ENCODE measurements at places on chromosomes 6 and 20.

- no peak for DNase-seq
Measured at GRCh38 chr6:34897716-34898115, 8.7 kb downstream of the ANKS1A start.

DNA sequence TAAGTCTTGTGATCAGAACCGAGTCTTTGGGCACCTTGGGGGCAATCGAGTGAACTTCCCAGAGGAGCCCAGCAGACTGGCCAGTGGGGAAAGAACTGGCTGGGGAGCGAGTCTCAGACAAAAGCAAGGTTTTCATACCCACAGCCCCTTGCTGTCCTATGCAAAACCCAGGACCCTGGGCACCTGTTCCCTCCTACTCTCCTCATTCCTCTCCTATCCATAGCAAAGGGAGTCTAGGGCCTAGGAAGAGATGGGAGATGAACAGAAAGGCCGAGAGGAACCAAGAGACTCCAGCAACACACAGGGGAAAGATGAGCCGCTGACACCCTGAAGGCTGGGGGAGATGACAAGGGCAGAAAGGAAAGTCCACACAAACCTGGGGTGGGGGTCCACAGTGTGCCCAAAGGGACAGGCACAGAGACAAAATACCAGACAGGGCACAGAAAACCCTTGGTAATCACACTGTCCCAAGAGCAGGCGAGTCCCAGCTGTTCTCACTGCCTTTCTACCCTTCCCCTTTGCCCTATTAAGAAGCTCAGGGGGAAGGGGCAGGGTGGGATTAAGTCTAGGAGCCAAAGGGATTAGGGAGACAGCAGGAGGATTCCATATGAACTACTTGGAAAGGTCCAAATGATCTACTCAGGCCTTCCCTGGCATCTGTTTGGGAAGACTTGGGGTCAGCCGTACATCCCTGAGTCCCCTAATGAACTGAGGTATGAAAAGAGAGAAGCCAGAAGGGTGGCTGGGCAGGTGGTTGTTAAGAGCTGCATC lies 6.5 kb downstream of the PPP1R18 start:
- DNase-seq: no peak

- DNase-seq: no peak
Measured at GRCh38 chr20:771741-772464, 3.6 kb upstream of the SLC52A3 start.

GRCh38 chr6:128327890-128328289 lies 192.5 kb downstream of the PTPRK start:
- DNase-seq: no peak

GRCh38 chr20:48923149-48923718 lies 1.7 kb downstream of the ARFGEF2 start:
- DNase-seq: no peak

DNA sequence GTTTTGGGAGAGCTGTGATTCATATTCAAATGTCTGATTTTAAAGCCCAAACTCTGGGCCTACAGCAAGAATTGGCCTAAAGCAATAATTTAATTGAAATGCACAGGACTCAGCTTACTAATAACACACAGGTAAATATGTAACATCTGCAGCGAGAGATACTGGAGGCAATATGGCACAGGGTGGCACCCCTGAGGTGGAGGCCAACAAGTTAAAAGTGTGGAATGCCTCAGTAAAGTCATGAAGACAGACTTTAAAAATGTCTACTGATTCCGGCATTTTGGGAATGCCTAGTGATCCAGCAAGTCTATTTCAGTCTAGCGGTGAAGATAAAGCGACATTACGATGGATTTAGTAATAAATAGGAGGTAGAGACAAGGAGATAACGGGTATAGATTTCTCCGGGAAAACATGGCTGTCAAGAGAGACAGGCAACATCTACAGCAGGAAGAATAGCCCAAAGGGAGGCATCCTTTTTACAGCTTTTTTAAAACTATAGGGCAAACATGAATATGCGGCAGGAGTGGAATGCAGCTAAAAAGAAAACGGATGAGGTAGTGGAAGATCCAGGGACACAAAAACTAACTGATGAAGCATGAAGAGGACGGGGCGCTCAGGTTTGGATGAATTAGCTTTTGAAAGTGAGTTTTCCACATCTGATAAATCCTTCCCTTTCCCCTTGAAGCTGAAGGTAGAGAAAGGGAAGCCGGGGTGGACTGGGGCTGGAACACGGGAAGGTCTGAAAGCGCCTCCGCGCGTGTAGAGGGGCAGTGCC lies 1.2 kb downstream of the NANP start:
- peak; percentile 7 for DNase-seq

DNA sequence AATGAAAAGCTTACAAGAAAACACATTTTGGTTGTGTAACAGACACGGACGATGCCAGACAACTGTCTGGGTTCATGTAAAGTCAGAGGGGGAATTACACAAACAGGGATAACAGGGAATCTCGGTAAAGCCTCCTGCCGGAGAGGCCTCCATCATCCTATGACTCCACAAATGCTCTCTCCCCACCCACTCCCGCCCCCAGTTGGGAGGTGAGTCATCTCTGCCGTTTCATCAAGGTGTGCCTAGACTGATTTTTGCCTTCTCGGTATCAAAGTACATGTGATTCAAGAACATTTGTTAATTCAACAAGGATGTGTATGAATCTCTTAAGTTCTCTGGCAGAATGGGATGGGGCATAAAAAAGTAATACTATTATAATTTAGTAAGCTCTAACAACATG lies 304.9 kb upstream of the PRDM1 start:
- DNase-seq: no peak

GRCh38 chr20:12594410-12595088 lies 414.2 kb upstream of the SPTLC3 start:
- DNase-seq: peak; percentile 31

DNA sequence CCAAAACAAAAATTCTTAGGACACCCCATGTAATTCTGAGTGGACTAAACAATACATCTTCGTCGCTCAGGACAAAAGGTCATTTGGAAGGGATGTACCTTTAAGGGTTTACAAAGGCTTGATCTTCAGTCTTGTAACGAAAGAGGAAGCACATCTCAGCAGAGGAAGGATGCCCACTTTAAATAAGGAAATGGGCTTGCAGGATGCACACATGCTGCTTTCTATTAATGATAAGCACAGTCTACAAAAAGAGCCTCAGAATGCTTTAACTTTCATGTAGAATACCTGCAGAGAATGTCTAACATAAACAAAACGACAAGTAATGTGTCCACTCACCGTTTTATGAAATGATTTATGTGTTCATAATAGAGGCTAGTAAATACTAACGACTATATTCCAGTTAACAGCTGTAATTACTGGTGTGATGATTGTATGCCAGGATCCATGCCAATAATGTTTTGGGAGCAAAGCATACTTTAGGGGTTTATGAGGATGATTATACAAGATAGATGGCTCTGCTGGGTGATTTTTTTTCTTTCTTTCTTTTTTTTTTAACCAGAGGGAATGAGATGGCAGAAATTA lies 216.9 kb downstream of the GMDS start:
- no peak for DNase-seq

- no peak for DNase-seq
Measured at GRCh38 chr6:15829156-15829555, 166.3 kb upstream of the DTNBP1 start.

DNA sequence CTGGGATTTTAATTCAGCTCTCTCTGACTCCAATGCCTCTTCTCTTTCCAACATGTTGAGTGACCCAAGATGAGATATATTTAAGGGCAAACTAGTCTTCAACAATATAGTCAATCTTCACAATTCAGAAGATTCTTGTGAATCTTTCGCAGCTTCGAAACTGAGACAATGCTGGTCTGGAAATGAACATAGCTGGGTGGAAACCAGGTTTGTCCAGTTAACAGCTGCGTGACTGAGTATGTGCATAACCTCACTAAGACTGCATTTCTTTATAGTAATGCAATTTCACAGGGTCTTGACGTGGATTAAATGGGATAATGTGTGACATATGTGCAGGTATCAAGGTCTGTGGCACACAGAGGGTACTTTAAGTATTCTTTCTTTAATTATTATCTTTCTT lies 18.9 kb downstream of the PTPRT start:
- DNase-seq: no peak

DNA sequence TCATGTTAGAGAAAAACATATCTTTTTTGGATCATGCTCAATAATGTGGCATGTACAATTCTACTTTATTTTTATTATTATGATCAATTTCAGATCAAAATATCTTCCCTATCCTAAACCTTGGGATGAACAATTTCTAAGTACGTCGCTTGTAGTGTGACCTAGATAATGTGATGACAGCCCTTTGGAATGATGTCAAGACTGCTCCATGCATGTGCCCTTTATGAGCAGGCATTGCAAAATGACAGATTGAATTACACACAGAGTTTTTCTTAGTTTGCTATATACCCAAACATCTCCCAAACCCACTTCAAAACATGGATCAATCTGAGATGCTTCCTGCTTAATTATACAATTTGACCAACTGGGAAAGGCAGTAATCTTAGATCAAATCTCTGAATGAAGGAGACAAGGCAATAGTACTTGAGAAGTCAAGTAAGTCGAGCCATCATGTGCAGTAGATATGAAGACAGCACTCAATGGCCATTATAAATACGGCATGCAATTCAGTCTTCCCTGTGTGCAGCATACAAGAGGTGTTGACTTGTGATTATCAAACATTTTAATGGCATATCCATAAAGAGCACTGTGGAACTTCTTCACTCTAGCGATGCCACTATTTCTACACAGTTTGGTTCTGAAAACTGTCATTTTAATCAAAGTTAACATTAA lies 294.8 kb downstream of the RNF144B start:
- DNase-seq: no peak

DNA sequence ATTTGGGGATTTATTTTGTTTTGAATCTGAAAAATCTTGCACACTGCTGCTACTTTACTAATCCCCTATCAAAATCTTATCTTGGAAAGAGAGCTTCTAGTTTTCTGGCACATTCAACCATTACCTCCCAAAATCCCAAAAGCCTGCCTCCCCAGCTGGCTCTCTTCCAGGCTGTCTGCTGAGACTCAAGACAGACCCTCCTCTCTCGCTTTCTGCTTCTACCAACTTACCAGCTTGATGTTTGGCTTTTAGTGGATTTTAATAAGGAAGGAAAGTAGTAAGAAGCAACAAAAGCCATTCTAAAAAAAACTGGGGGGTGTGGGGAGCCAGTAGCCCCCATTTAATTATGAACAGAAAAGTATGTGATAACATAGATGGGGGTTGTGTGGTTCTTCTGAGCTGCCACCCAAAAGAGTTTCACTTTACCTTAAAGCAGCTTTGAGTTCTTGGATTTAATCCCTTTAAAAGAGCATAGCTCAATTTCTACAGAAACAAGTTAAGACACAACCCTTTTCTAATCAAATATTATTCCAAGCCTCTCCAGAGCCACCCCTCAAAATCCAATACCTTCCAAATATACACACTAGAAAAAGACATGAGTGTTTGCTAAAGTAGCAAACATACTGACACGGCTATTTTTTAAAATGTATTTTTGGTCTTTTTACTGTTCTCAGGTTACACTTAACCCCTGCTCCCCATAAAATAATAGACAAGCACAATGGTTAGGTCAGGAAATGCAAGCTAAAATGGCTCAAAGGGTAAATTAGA lies 71.7 kb downstream of the ATP9A start:
- peak; percentile 28 for DNase-seq

GRCh38 chr20:23446505-23446904 lies 6.2 kb downstream of the CST11 start:
- DNase-seq: peak; percentile 24

- DNase-seq: peak; percentile 20
Measured at GRCh38 chr6:18154507-18155149, at the start of gene TPMT. TPMT (minus strand) TSS chr6:18155077; CDS start chr6:18149127, 5,950 bp downstream.

DNA sequence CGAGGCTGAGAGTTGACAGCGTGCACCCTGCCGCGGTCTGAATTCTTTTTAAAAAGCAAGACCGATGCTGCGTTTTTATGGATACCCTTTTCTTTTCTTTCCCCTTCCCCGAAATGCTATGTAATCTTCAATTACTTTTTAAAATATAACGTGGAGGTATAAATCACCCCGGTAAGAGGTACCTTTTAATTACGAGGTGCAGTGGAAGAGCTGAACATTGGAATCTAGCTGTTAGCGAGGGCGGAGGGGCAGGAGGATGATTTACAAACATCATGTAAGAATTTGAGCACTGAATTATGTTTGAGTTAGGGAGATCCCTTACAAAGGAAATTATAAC lies 1.2 kb downstream of the EYA2 start:
- DNase-seq: no peak

- DNase-seq: peak; percentile 32
Measured at GRCh38 chr20:32482442-32483261, 102.5 kb downstream of the NOL4L start.

DNA sequence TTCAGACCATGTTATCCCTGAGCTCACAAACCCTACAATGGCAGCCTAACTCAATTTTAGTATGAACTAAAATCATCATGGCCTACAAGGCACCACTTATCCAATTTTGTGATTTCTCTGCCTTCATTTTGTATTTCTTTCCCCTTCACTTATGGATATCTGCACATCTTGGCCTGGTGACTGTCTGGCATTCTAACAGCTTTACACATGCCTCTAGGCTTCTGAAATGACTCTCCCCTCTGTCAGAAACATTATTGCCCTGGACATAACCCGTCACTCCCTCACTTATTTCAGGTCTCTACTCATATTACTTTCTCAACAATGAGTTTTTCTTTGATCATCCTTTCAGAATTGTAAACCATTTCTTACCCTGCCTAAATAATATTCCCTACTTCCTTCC lies 89.2 kb upstream of the THEMIS start:
- DNase-seq: no peak

GRCh38 chr6:132734694-132735236 lies 20.9 kb upstream of the VNN1 start:
- DNase-seq: no peak

DNA sequence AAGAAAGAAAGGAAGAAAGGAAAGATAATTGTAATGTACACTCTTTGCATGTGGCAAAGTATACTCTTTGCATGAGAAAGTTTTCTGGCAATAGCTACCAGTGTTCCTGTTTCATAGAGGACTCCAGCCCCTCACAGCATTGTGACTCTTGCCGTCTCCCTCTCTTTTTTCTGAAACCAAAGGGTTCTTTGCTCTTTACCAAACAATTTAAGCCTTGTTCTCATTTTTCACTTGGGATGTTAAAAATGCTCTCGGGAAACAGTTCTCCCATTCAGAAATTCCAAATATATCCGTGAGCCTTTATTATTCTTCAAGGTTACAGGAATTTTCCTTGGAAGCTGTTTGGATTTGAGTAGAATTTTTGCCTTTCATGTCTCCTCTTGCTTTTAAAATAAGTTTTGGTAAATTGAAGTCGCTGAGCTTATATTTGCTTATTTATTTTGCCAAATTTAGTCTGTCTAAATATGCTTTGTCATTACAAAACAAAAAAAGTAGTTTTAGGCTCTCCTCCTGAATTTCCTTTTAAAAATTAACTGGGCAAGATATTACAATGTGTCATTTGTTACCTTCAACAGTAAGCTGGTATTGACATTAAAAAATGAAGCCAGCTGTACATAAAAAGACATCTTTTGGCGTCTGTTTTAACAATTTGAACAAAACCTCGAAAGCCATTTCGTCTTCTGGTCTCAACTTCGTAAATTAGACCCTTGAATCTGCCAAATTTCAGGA lies 103.8 kb upstream of the ARMC2 start:
- no peak for DNase-seq
